ENCODE measurements at places on chromosomes 16 and 17.

GRCh38 chr16:75789237-75789636 is 62.9 kb upstream of the CPHXL start:
- peak; percentile 23 for DNase-seq

- DNase-seq: peak; percentile 81
Measured at GRCh38 chr17:43398724-43399595, at the start of gene ARL4D. Gene ARL4D, plus strand, starts transcription at chr17:43398993. Its CDS starts 740 bp downstream, at chr17:43399733.

DNA sequence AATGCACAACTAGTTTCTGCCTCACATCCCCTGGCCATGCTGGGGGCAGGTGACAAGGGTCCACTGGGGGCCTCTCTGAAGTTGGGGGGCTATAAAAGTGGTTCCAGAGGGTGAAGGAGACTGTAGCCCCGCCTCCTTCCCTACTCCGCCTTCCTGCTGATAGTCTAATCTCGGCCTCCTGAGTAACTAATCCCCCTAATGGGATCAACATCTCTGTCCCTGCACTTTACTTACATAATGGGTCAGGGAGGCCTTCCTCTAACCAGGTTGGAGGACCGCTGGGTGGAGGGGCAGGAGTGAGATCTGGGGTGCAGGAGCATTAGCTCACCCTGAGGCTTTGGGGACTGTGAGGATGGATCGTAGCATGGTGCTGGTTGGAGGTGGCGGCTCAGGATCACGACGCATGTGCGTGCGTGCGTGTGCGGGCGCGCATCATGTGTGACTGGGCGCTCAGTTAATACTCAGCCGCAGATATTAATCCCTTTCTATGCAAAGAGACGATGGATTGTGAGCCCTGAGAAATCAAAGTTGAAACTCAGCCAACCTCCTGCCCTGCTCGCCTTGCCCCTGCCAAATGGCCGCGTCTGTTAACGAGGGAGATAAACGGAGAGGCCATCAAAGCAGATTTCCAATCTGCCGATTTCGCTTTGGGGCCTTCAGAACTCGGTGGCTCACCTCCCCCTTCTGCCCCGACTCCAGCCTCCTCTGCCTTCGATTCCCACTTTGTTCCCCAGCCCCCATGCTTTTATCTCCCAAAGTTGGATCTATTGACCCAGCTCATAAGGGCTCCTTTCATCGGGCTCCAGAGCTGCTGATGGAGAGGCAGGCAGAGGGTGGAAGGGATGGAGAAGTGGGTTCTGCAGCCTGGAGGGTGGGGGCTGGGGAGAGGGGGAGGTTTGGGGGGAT is 107.3 kb downstream of the SDK2 start:
- peak; percentile 53 for DNase-seq

- DNase-seq: no peak
Measured at GRCh38 chr16:48862087-48862532, 252.1 kb upstream of the N4BP1 start.

DNA sequence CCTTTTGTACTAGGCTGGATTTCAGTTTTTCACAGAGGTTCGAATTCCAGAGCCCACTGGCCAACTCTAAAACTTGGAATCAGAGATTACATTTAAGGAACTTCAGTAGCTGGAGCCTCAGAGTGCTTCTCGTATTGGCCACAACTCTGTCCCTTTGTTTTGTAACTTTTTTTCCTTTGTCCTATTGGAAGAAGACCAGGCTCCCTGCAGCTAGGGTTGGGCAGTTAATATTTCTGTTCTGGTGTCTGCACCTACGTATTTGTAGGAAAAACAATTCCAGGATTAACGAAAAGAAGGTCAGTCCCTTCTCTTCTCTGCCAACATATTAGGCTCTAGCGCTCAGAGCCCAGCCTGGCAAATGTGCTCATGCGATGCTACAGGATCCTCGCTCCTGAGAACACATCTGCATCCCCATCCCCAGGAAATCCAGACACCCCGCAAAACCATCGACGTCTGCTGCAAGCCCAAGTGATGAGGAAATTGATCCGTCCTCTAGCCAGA is 1.9 kb downstream of the CDH11 start:
- no peak for DNase-seq

DNA sequence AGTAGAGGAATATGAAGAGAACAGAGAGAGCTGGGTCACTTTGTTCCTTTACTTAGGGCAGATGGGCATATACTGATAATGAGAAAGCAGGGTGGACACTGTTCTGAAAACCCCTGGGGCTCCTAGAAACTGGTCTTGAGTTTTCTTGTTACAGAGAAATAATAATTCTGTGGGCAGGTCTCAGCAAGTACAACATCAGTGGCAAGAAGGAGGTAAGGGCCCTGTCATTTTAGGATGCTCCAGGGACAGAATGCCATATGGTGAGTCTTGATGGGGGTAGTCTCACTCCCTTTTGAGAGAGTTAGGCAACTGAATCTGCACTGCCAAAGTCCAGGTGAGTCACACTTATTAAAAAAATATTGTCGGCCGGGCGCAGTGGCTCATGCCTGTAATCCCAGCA is 102.3 kb downstream of the KCNJ2 start:
- DNase-seq: no peak

- DNase-seq: no peak
Measured at GRCh38 chr16:75218256-75219076, at the start of gene CTRB1. Gene CTRB1, plus strand, starts transcription at chr16:75218988. Its CDS starts 20 bp downstream, at chr16:75219008.

DNA sequence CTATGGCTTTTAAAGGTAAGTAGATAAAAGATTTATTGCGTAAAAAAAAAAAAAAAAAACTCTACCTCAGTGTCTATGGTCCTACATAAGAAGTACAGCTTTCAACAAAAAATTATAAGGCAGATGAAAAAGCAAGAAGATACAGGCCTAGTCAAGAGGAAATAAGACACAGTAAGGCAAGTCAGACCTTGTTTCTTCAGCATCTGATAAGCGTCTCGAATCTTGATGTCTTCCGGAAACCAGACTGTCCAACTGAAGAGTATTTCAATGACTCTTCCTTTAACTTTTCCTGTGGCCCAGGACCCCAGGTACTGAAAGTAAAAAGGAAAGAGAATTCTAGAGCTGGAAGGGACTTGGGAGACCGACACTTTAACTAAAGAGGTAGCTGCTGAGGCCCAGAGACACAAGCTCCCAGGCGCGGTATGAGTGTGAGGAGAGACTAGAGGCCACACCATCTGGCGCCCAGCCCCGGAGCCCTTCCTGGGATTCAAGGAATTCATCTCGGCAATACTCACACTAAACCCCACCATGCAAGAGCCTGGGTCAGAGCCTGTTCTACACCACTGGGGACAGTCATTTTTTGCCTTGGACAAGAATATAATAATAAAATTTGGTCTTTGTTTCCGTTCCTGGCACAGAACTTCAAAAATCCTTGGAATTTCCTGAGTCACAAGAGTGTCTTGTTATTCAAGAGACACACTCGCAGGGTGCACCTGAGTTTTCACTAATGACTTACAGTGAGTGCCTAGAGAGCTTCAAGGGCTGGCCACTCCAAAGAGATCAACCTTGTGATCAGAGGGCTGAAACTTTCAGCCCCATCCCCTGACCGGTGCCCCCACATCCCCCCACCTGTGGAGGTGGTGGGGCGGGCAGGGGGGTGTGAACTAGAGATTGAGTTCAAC is 18.6 kb downstream of the GGA2 start:
- no peak for DNase-seq

GRCh38 chr16:64167936-64168335 is 953.9 kb downstream of the CDH11 start:
- no peak for DNase-seq

DNA sequence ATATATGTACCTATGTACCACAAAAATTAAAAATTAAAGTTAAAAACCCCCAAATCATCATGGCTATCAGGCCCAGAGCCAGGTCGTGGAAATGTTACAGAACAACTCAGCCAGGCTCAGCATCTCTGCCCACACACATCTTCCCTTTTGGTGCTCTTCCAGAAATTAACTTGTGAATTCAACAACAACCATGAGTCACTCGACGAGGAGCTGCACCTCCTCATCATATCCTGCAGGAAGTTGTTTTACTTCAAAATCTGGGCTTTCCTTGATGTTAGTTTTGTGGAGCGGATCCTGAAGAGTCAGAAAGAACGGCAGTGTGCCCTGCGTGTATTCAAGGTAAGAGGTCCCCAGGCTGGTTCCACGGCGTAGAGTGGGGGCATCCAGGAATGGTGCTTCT is 10.6 kb downstream of the FBXO39 start:
- DNase-seq: no peak

DNA sequence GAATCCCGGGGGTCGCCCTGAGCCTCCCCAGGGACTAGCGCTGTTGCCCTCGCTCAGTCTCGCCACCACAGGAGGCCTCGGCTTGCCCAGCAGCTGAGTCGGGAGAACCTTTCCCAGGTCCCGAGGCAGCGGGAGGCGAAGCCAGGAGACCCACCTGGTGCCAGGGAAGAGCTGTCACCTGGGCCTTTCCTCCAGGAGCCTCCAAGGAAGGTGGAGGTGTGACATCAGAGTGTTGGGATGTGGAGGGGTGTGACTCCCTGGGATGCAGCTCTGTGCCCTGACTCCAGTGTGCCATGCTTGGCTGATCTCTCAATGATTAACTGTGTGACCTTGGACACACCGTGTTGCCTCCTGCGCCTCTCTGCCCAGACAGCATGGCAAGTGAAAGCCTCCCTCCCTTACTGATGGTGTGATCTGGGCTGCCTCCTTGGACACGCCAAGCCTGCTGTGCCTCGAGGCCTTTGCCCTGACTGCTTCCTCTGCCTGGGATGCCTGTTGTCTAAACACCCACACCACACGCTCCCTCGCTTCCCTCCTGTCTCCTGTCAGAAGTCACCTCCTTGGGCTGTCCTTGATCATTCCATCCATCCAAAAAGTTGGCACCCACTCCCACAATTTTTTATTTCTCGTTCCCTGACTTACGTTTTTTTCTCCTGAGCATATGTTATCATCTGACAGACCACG is 88.0 kb downstream of the CMIP start:
- DNase-seq: no peak

- no peak for DNase-seq
Measured at GRCh38 chr16:73126525-73126853, 78.6 kb upstream of the ZFHX3 start.

DNA sequence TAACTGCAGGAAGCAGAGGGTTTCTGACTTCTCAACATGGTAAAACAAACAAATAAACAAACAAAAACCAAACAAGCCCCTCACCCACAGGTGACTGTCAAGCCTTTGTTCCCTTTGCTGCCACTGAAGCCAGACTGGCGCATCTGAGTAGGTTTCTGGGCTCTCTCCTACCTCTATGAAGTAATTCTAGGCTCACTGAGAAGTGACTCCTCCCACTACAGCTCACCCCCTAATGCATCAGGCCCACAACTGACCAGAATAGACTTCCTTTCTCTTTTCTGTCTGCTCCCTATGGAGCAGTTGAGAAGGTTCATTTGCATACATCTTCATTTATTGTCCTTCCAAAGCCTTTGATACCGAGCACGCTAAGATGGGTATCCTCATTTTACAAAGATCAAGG is 77.0 kb upstream of the CCL2 start:
- no peak for DNase-seq

GRCh38 chr16:78494674-78495073 is 395.2 kb downstream of the WWOX start:
- DNase-seq: no peak

DNA sequence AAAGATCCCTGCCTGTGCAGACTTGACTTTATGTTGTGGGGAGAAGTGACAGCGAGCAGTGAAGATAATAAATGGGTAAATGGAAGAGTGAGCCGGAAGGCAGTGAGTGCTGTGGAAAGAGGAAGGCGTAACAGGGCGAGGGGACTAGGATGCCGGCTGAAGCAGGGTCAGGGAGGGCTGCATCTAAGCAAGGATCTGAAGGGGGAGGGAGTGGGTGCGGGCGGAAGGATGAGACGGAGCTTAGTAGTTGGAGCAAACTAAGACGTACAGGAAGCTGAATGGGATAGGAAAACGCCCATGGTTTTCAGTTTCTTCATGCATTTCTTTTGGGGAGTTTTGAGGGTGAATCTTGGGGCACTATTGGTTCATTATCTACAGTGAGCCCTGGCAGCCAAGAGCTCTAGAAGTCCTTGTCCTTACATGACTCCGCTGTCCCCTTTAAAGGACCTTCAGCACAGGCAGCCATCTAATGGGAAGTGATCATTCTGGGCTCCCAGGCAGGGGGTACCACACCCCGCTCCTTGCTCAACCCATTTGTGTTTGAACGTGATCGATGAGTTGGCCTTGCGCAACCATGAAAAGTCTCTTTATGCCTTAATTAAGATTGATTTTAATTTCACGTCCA is 10.4 kb upstream of the NAT9 start:
- no peak for DNase-seq

- peak; percentile 50 for DNase-seq
Measured at GRCh38 chr16:381789-382717, at the start of gene PGAP6. Gene PGAP6, minus strand, starts transcription at chr16:381978. Its CDS starts 157 bp downstream, at chr16:381821.

GRCh38 chr17:67532326-67532871 is 155.3 kb downstream of the PITPNC1 start:
- DNase-seq: peak; percentile 75
